ENCODE measurements at places on chromosomes 11 and 22.

- no peak for DNase-seq
Observed at GRCh38 chr11:89516496-89516895, 25.3 kb upstream of the NOX4 start.

- no peak for DNase-seq
Observed at GRCh38 chr11:34869425-34869824, 46.8 kb downstream of the APIP start.

DNA sequence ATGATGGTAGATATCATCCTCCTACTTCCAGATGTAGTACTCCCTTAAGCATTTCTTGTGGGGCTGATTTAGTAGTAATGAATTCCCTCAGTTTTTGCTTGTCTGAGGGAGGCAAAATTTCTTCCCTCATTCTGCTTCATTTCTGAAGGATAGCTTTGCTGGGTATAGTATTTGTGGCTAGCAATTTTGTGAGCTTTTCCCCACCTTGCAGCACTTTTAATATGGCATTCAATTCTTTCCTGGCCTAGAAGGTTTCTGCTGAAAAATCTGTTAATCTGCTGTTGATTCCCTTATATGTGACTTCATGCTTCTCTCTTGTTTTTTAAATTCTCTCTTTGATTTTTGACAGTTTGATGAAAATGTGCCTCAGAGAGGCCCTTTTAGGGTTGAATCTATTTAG, 50.4 kb downstream of the KCNQ1OT1 start:
- no peak for DNase-seq

- DNase-seq, result no peak
Observed at GRCh38 chr11:64449381-64450167, 90.6 kb downstream of the RPS6KA4 start.

GRCh38 chr11:9462806-9463537, 2.2 kb downstream of the ZNF143 start:
- DNase-seq, result no peak

DNA sequence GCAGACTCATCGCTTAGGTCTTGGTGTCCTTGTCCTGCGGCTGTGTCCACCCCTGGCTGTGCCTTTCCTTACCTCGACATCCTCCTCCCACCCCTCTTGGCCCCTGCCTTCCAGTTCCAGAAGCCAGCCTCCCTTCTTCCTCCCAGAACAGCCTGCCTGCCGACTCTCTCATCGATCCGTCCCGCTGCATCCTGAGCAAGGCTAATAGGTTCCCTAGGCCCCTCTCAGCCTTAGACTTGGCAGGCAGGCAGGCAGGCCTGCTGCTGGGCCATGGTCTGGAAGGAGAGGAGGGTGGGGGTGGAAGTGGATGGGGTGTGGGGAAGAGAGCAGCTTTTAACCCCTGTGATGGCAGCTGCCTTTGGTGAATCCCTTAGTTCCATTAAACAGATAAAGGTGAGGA, 196.7 kb upstream of the TBCEL start:
- no peak for DNase-seq

GRCh38 chr11:30479899-30480298, 106.3 kb downstream of the MPPED2 start:
- DNase-seq, result no peak

- DNase-seq, result no peak
Observed at GRCh38 chr11:19808076-19808911, 95.7 kb downstream of the NAV2 start.

DNA sequence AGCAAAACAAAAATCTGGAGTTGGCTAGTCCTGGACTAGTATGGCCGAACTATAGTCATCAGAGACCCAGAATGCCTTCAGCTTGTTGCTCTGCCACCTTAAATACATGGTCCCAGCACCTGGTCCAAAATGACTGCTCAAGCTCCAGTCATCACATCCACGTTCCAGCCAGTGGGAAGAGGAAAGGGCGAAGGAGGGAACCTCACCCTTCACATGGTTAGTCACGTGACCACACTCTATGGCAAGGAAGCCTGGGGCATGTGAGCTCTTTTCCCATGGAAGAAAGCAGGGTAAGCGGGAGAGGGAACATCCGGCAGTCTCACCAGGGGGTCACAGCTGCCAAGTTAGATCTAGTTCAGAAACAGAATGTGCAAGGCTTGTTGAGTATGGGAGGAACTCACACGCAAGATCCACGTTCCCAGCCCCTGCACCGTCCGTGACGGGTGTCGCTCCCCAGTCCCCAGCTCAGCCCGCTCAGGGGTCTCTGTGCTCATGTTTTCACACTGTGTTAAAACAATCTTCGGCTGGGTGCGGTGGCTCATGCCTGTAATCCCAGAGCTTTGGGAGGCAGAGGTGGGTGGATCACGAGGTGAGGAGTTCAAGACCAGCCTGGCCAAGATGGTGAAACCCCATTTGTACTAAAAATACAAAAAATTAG, 1.9 kb upstream of the ANO9 start:
- no peak for DNase-seq

DNA sequence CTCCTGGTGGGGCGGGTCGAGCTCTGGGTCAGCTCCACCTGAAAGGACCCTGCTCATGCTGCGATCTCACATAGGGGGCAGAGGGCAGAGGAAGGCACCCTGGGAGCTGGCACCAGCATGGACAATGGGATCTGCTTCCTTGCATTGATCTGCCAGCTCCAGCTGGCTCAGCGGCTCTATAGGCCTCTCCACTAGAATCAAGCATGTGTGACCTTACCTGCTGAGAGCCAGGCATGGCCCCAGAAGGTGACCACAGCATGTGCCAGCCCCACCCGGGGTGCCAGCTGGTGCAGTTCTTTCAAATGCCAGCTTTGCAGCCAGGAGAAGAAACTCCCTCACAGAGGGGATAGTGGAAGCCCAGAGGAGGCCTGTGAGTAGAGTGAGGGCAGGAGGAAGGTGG, 22.0 kb upstream of the KLHL35 start:
- DNase-seq, result no peak

DNA sequence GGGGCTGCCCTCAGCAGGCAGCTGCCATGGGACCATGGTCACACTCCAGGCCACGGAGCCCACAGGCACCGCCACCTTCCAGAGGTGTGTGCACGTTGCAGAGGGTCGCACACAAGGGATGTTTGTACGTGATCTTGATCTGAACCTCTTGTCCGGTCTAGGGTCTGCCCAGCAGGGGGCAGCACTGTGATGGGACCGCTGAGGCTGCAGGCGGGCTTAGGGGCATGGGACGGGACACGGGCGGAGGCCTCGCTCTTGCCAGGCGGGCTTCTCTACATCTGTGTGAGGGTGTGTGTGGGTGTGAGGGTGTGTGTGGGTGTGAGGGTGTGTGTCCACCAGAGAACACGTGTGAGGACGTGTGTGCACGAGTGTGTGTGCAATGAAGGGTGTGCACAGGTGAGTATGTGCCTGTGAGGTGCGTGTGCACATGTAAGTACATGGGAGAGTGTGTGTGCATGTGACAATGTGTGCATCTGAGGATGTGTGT, 52.4 kb downstream of the CACNA1I start:
- no peak for DNase-seq

GRCh38 chr11:19912115-19912957, 199.7 kb downstream of the NAV2 start:
- DNase-seq, result no peak

GRCh38 chr11:101759771-101760450, 154.9 kb upstream of the CEP126 start:
- DNase-seq, result no peak

GRCh38 chr11:8095806-8096522, 15.0 kb downstream of the TUB start:
- no peak for DNase-seq

DNA sequence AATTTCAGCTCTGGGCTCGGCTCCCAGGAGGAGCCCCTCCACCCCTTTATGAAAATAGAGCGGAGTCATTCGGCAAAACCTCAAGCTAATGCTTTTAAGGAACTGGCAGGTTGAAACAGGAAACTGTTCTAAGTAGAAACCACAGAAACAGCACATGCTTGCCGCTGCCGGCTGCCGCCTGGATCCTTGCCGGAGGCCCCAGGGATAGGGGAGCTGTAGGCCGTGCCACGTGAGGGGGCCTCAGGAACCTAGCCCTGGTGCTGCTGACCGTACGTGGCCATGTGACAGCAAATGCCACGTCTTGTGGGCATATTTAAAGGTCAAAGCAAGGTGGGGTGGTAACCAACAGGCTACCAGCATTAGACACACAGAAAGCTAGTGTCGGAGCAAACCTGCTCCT, 77.9 kb upstream of the TIMP3 start:
- peak; percentile 89 for DNase-seq

- DNase-seq, result no peak
Observed at GRCh38 chr11:134668076-134668475, 256.0 kb upstream of the B3GAT1 start.

DNA sequence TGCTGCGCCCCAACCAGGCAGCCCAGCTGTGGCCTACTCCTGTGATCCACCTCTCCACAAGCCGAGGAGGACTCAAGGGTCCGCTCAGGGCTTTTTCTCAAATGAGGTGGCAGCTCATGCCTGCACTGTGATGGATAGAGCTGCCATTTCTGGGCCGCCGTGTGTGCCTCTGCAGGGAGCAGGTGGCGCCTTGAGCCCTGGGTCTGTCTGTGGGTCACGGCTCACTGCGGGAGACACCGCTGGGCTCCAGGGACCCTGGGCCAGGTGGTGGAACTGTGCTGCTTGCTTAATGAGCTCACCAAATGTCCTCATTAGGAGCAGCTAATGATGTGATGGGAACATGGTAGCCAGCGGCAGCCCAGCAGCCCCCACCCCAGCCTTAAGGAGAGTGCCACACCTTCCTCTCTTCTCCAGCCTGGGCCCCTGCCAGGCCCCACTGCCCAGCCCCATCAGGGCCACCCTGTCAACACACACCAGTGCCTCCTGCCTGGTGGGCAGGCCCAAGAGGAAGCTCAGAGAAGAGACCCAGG, 50.8 kb downstream of the DHCR7 start:
- no peak for DNase-seq

GRCh38 chr11:21446939-21447590, 745.8 kb upstream of the ANO5 start:
- DNase-seq, result no peak

DNA sequence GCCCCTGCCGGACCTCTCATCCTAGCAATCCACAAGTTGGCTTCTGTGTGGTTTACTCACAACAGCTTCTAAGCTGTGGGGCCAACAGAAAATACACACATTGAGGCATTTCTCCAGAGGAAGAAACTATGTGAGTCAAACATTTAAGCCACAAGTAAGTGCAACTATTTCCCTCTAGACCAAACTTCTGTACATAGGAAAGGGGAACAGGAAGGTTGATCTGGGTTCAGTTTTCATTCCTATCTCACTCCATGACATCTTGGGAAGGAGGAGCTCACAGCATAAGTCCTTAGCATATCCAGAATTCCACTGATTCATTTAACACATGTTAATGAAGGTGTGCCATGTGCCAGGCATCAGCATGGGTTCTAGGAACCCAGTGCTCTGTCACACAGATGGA, 72.8 kb upstream of the PICALM start:
- DNase-seq, result no peak

DNA sequence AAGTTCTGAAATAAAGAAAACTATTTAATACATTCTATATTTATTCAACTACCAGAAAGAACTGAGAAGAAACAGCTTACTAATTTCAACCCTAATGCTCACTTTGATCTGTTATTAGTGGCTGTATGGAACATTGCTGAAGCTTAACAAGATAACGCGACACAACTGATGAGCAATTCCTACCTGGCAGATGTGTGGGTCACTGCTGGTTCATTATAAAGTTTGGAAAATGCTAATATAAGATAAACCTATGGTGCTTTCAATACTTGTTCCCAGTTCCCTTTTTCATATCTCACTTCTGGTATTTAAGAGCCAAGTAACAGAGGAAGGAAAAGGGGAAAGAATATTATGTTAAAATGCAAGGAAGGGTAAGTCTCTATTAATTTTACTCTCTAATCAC, 10.5 kb downstream of the CTSC start:
- no peak for DNase-seq

DNA sequence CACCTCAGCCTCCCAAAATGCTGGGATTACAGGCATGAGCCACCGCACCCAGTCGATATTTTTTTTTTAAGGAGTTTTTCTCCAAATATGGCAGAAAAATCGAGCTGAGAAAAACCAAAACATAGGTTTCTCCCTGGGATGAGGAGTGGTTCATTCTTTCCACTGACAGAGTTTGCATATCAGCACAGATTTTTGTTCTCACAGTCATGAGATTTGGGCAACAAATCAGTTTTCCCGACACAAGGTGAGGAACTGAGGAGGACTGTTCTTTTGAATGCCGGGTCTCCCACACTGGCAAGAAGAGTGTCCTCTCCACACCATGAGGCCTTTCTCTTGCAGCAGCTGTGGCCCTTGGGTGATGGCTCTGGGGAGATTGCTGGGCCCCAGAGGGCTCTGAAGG, 3.8 kb upstream of the EHD1 start:
- DNase-seq, result no peak

DNA sequence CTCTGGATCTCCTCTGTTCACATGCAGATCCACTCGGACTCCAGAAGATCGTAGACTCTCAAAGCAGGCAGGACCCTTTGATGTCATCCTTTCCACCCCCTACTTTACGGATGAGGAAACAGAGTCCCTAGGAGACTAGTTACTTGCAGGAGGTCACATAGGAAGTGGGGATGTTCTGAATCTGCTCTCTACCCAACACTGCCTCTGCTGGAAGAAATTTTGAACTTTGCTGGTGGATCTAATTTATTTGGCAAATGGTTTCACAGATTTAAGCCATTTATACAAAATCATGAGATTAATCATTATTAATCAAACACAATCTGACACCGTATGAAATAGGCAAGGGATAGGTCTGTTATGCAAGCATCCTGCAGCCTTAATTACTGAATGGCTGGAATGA, 55.0 kb upstream of the USP47 start:
- DNase-seq, result no peak

DNA sequence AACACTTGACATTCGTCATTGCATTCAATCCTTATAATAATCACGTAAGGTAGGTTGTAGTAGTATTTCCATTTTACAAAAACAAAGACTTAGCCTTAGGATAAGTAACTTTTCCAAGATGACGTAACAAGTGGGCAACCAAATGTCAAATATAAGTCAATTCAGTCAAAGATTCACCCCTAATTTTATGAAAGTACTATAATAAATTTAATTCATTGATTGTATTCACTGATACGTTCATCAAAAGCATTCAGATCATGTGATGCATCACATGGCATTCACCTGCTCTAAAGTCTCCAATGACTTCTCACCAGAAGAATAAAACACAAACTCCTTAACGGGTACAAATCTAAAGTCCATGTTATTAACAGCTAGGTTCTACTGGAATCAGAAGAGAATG, 2.1 kb downstream of the KIF18A start:
- no peak for DNase-seq

- DNase-seq, result no peak
Observed at GRCh38 chr11:64876835-64877341, 1.5 kb downstream of the EHD1 start.

- DNase-seq, result no peak
Observed at GRCh38 chr22:28034760-28035401, 115.8 kb upstream of the PITPNB start.

- no peak for DNase-seq
Observed at GRCh38 chr22:28910569-28911303, 27.4 kb downstream of the ZNRF3 start.

- no peak for DNase-seq
Observed at GRCh38 chr22:26665813-26666231, 8.4 kb downstream of the MIAT start.

GRCh38 chr22:47304854-47305253, 542.4 kb downstream of the TBC1D22A start:
- no peak for DNase-seq
